ENCODE measurements at places on chromosomes 7 and 10. TPM values are rescaled to one million over a fixed set of nuclear protein-coding genes. Genes with fewer than 3 reads are reported as not detected.

GRCh38 chr10:59099481-59099880 is 77.0 kb upstream of the PHYHIPL start:
- DNase-seq, result no peak

DNA sequence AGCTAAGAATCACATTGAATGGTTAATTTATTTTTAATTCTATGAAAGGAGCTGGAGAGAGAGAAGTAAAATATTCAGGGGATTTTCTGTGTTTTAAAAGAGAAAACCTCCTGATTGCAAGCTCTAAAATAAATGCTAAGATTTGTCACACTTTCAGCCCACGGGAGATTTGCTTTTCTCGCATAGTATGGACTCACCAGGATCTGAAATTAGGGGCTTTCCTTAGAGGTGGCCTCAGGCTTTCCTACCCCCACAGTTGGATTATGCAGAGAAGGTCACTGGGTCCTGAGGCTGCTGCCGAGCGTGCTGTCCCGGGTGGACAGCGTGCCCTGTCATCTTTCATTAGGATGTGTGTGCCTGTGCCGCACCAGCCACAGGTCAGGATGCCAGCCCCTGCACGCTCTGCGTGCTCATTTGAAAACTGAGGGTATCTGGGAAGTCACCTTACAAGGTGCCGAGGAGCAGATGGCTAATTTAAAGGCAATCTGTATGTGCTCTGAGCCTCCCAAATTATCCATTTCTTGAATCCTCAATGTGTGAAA is 258.8 kb downstream of the CELF2 start:
- DNase-seq, result no peak

DNA sequence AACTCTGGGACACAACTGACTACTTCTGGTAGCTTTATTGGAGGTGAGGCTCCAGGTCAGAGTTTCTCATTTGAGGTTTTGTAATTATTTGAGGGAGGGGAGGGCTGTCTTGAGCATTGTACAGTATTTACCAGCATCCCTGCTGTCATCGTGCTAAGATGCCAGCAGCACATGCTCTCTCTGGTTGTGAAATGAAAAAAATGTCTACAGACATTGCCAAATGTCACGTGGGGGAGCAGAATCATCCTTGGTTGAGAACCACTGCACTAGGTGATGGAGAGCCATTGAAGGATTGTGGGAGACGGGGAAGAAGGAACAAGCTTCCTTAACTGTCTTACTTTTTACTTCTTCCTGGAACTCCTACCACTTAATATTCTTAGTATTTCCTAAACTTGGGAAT is 5.0 kb downstream of the SEPTIN7 start:
- no peak for DNase-seq

DNA sequence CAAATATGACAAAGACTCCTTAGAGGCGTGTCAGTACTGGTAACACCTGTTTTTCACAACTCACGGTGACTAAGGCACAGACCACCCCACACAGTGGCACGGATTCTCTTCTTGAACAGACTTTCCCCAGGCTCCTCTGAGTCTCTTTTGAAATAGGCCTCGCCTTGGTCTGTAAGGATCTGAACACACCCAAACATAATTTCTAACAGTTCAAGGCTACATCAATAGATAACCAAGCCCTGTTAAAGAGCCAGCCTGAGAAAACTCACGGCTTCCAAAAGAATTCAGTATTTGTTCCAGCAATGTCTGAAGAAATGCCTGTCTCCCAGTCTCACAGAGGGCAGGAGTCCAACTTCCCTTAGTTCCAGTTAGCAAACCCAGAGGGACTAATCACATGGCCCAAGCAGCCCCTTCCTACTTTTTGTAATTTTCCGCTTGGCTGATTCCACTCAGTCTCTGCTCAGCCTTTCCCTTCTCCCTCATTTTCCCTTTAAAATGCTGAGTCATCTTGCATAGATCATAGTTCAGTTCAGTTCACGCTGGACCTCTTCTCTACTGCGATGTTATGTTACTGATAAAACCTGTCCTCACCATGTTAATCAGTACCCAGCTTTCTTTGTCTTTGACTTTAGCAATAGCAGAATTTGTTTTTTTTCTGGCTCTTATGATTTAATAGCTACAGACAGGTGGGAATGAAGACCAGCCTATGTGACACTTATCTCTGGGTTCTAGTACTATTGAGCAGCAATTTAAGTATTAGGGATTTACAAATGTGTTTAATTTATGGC is 22.6 kb upstream of the AKR1C3 start:
- DNase-seq, result peak; percentile 82

GRCh38 chr7:116188-116981 is 76.0 kb upstream of the FAM20C start:
- DNase-seq, result no peak

- no peak for DNase-seq
Measured at GRCh38 chr7:44288811-44289340, 36.5 kb downstream of the CAMK2B start.

DNA sequence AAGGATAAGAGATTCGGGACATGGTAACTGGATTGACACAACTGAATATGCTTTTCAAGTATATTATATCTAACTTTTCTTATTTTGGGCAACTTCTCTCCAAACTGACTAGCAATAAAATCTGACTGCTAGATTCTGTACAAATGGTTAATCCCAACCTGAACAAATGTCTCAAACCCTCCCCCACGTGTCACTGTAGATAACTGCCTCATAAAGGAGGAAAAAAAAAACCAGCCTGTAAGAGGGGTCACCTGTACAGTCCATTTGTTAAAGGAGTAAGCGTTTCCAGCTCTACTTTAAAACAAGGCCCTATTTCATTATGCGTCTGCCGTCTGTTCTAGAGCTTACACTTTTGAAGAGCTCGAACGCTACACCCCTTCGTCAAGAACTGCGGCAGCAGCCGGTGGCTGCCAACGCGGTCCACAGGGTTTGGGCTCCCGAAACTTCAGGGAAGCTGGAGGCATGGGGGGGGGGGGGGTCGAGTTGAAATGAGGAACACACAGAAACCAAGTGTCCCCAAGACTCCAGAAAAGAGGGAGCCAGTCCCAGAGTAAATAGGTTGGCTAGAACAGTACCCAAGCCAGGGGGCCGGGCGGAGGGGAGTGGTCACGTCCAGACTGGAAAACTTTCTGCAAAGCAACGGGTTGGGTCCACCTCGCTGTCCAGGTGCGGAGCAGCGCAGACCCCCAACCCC is 492 bp downstream of the COG5 start:
- no peak for DNase-seq

NYAP1 gene
- 1.8 TPM for polyA plus RNA-seq

PRSS37 gene
- 0.08 TPM for polyA plus RNA-seq

CLRN3 gene
- 21.4 TPM for polyA plus RNA-seq
